ENCODE measurements at places on chromosomes 4 and X.

DNA sequence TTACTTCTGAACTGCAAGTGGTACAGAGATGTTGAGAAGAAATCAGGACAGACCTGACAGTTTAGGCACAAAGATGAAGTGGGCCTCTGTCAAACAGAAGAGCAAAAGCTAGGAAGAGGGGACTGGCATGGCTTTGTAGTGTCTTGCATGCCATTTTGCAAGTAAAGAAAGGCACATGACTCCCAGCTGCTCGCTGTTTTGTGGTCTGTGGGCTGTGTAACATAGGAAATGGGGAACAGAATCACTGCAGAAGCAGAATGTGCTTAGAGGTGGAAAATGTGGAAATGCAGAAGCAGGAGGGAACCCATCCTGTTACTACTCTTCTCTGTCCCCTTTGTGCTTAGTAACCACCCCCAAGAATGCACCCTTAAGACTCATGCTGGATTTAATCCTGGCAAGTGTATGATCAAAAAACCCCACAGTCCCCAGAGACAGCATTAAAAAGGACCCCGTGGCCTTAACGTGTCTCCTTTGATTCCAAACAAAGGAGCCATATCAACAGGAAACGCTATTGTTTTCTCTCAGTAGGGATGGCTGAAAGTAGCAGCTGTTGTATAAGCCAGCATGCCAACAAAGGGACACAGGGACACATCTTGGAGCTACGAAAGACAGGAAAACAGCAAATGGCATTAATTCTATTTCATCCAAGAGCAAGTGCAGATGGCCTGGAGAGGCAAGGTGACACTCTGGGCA is 177.6 kb upstream of the GLRA2 start:
- peak; percentile 59 for DNase-seq

DNA sequence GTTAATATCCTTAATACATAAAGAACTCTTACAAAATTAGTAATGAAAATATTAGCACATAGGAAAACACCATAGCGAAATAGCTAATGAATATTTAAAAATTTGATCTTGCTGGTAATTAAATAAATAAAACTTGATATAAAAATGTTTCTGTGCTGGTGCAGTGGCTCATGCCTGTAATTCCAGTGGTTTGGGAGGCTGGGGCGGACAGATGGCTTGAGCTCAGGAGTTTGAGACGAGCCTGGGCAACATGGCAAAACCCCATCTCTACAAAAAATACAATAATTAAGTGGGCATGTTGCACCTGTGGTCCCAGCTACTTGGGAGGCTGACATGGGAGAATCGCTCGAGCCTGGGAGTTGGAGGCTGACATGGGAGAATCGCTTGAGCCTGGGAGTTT is 7.6 kb downstream of the FAM199X start:
- no peak for DNase-seq

DNA sequence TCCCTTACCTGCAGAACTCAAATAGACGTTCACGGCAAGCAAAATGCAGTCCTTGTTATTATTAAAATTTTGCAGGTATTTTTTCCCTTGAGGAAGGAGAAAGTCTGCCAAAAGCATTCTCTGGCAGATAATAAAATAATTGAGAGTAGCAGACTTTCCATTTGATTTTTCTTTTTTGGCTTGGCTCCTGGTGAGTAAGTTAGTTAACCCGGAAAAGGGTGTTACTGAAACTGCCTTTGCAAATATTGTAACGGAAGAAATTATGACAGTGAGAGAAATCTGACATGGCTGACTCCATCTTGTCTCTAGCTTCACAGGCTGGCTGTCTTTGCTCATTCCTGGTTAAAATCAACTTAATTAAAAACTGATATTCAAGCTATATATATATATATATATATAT is 100.5 kb downstream of the GPR143 start:
- DNase-seq = no peak

GRCh38 chr4:143489106-143489505 is 24.4 kb upstream of the SMARCA5 start:
- DNase-seq = no peak

GRCh38 chr4:3523146-3523627 is 9.0 kb downstream of the LRPAP1 start:
- DNase-seq = no peak

DNA sequence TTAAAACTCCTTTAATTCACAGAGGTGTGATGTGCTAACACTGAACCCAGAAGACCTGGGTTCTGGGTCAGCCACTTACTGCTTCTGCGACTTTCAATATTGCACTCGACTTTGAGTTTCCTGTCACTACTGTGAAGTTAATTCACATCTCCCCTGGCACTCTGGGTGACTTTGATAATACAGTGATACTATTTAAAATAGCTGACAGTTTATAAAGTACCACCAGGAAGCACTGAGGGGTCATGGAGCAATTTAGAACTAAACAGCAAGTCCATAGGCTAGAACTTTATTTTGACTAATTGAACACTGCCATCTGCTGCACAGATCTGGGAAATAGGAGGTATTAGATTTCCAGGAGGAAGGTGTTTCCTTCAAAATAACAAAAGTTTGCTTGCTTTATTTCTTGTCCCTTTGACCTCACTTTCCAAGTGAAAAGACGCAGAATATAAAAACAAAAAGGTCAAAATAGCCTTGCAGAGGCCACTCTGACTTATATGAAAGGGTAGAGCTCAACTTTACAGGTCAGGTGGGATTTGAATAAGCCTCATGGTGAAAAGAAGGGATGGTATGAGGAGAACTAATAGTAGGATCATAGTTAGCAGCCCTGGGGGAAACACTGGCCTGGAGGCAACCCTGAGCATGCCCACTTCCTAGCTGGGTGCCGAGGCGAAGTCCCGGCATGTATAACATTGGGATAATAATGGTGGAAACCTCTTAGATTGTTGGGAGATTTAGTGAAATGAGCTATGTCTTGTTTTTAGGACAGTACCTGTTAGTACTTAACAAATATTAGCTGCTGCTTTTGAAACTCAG is 53.4 kb downstream of the ZNF518B start:
- no peak for DNase-seq

DNA sequence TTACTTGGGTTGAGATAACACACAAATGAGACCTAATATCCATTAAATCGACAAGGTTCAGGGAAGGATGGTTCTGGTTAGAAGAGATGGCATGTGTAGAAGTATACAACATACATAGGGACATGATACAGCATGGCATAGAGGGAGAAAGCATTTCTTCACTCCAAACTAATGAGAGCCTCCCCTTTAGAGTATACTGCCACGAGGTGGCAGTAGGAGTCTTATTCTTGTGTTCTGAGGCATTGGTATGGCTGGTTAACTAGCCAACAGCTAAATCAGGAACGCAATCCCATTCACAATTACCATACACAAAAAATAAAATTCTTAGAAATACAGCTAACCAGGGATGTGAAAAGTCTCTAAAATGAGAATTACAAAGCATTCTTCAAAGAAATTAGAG is 29.1 kb upstream of the TRO start:
- DNase-seq = peak; percentile 6

GRCh38 chr4:48742412-48742811 is 37.7 kb downstream of the FRYL start:
- no peak for DNase-seq

GRCh38 chr4:68927165-68927564 is 24.4 kb downstream of the UGT2A3 start:
- no peak for DNase-seq

GRCh38 chrX:84634201-84634782 is 132.0 kb upstream of the HDX start:
- no peak for DNase-seq

- no peak for DNase-seq
Measured at GRCh38 chr4:25753239-25753638, 97.6 kb downstream of the SLC34A2 start.

- DNase-seq = no peak
Measured at GRCh38 chr4:98574816-98575215, 83.6 kb downstream of the TSPAN5 start.

DNA sequence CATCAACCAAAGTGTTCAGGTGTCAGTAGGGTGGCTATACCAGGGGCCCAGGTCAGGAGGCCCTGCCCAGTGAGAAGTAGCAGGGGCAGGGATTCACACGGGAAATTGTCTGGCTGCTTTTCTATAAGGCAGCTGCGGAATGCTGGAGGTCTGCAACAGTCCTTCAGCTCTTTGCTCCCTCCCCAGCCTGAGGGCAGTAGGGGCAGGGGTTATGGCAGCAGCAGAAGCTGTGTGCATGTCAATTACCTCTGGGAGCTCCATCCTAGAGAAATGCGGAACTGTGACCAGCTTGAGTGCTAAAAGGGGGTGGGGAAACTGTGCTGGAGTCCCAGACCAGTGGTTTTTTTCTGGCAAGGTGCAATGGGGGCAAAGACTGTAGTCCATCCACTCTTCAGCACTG is 810.4 kb downstream of the PCDH7 start:
- DNase-seq = no peak

GRCh38 chr4:162485486-162485885 is 321.7 kb upstream of the FSTL5 start:
- no peak for DNase-seq

DNA sequence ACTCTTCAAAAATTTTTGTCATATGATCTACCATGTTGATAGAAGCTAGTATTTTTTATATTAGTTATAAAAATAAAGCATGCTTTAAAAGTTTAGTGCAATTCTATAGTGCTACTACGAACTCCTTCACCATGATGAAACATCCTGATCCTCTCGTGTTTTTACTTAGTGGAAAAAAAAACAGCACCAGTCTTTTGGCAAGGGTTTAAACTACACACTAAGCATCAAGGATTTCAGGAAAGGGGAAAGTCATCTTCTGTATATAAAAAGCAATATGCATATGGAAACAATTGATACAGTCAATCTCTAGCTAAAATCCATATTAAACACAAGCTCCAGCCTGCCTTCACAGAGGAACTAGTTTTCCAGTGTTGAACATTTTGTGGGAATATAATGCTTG is 18.7 kb downstream of the CHM start:
- no peak for DNase-seq

GRCh38 chr4:142776026-142776425 is 70.1 kb downstream of the INPP4B start:
- no peak for DNase-seq

DNA sequence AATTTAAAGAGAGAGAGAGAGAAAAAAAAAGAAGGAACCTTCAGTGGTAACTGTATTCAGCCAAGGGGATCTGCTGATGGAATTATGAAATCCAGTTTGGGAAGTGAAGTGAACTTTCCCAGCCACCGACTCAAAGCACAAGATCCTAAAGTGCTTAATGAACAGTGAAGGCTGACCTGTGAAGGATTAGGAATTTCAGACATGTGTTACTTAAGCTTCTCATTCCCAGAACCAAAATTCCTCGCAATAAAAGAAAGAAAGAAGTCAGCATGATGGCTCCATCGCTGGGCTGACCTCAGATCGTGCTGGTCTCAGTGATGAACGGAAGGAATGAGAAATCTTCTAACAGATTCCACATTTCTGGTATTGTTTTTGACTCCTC is 135.2 kb downstream of the ARSF start:
- no peak for DNase-seq

- DNase-seq = no peak
Measured at GRCh38 chr4:39730072-39730471, 32.1 kb downstream of the UBE2K start.

DNA sequence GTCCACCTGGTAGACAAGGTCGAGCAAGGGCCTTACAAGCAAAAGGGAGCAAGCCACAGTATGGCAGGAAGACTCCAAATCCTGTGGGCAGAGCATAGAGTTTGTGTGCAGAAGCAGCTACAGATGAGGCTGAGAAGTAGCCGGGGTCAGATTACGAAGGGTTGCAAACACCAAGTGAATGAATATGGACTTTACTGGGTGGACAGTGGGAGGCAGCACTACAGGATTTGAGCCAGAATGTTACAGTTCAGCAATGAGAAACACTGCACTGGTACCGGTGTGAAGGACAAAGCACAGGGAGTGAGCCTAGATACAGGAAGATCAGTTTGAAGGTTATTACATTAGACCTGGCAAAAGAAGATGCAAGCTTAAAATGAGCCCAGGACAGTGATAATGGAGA is 46.1 kb upstream of the HOPX start:
- no peak for DNase-seq

DNA sequence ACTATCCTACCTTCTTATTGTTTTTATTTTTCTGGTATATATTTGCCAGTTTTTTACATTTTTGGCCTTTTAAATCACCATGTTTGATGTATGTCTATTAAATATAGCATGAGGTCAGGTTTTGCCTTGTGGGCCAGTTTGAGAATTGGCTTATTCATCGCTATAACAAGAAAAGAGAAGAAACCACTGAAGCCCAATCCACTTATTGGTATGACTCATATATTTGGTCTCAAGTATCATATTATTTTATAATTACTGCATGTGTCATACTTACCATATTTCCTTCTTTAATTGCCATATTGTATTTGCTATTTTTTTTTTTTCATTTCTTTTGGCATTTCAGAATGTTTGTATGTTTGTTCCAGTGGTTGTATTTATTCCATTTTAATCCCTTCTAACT is 99.3 kb downstream of the IRF2 start:
- DNase-seq = no peak

GRCh38 chrX:12977761-12978204 is 2.9 kb downstream of the TMSB4X start:
- no peak for DNase-seq

GRCh38 chr4:53598483-53598882 is 7.2 kb upstream of the LNX1 start:
- DNase-seq = no peak

DNA sequence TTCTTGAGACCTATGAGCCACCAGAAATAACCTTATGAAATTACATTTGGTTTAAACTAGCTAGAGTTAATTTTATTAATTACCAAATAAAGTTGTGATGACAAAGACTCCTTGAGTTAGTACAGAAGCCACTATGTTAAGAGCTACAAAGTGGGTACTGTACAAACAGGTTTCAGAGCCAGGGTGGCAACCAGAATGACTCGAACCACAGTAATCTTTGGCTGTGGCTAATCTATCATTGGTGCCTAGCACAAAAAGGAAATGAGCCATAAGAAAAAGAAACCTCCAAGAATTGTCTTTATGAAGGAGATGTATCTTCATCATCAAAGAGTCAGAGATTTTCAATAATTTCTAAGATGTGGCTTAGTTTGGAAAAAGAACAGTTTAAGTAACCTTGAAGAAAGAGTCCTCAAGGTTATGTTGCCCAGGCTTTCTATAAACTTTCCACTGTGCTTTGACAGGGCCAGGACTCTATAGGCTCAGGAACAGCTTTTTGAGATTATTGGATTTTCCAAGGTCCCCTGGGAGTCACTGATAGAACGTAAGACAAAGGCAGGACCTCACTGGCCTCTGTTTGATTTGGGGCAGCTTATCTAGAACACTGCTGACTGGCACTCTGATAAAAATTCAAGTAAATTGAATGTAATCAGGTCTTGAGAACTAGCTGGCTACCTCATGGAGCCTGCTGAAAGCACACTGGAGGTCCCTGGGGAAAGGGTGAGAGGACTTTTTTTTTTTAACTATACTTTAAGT is 777.7 kb downstream of the STIM2 start:
- no peak for DNase-seq

All from NCI-H1930 (cell line).